ENCODE measurements at places on chromosomes 1 and 21.

- DNase-seq: no peak
Observed at GRCh38 chr1:99675292-99675691, 29.4 kb downstream of the PALMD start.

- DNase-seq: no peak
Observed at GRCh38 chr1:36159614-36160387, 3.8 kb downstream of the MAP7D1 start.

DNA sequence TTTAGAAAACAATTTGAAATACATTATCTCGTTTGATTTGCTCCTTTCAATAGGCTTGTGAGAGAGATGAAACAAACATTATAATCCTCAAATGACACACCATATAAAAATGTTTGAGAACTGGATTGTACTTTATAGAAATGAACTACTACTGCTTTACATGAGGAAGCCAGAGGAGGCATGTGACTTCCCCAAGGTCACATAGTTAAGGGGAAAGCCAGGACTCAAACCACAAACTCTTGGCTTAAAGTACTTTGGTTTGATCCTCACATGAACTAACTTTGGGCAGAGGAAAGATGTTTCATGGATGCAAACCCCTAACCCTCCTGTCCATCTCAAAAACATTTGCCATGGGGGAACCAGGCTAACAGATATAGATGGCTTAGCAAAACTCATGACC, 4.7 kb downstream of the ARHGEF11 start:
- DNase-seq: no peak

DNA sequence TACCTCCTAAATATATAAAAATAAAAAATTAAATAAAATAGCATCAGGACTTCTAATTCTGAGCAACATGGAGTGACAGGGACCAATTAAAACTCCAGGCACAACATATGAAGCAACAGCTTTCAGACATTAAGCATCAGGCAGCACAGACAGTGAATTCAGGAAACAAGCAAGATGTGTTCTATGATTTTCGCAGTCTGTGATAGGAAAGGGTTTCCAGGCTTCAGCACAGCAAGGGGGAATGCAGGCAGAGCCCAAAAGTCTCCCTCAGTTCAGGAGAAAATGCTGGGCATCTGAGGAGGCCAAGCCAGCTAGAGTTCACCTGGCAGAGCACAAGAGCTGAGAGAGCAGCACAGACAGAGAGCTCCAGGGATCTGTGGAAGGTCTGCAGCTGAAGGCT, 22.2 kb upstream of the CTTNBP2NL start:
- DNase-seq: no peak

GRCh38 chr1:233700338-233700737, 86.4 kb downstream of the KCNK1 start:
- DNase-seq: peak; percentile 99

GRCh38 chr1:213291526-213291925, 240.5 kb downstream of the RPS6KC1 start:
- no peak for DNase-seq

DNA sequence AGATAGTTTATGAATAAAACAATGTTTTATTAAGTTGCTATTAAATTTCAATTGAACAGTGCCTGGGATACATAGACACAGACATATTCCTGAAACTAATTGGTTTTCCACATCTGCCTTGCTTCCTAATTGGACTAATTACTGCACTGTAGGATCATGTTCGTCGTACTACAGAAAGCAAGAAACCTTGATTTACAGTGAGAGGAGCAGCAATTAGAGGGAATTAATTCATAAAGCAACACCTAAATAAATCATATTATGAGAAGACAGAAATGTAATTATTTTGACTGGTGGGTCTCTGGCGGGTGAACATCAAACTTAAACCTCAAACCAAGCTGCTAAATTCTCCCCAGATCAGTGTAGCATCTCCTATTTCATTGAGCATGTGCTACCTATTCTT, 124.6 kb upstream of the CAMK1G start:
- no peak for DNase-seq

GRCh38 chr1:151478923-151479322, 19.6 kb upstream of the POGZ start:
- DNase-seq: no peak

- no peak for DNase-seq
Observed at GRCh38 chr1:201109651-201110050, 2.6 kb downstream of the CACNA1S start.

DNA sequence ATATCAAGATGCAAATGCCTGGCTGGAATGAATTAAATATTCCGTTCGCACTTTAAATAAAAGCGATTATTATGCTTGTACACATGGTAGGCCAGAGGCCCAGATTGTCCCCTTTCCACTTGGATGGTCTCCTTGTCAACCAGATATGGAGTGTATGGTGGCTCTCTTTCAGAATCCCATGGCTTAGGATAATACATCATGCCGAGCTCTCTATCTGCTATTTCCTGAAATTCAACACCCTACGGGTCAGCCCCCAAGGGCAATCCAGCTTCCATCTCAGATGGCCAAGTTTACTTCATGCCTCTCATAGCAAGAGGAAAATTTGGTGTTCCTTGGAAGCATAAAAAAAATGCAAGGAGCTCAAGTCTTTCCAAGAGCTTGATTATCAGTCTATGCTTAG, 25.4 kb upstream of the FMO1 start:
- no peak for DNase-seq

DNA sequence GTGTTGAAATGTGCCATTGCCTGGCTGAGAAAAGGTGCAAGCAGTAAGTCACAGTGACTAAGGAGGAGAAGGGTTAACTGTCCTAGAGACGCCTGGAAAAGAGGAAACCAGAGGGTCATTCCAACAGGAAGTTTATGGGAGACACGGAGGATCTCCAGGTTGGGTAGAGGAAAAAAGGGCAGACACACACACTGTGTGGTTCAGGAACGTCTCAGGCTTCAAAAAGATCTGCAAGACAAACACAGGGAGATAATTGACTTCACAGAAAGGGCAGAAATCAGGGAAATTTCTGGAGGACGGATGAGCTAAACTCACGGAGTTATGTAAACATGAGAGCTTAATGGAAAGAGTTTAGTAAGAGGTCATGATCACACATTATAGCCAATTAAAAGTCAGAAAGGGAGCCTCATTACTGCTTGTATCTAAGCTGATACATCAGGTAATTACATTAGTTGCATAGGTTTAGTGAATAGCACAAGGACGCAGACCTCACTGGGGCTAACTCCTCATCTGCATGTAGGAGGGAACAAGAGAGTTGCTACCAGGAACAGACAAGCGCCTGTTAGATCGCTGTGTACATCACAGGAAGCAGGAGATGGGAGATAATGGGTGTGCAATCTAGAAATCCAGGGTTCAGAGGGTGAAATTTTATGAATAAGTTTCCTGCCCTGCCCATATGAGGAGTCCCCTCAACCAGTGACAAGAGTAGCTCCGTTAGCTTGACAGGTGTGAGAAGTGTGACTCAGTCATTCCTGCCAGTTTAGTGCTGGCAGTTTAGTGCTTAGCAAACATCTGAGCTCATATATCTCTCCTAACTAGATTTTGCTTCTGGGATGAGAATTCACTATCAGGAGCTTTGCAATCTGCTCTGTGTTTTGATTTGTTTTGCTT, 96.6 kb upstream of the TNR start:
- DNase-seq: no peak

GRCh38 chr1:12454406-12455391, 163.3 kb downstream of the DHRS3 start:
- DNase-seq: no peak

DNA sequence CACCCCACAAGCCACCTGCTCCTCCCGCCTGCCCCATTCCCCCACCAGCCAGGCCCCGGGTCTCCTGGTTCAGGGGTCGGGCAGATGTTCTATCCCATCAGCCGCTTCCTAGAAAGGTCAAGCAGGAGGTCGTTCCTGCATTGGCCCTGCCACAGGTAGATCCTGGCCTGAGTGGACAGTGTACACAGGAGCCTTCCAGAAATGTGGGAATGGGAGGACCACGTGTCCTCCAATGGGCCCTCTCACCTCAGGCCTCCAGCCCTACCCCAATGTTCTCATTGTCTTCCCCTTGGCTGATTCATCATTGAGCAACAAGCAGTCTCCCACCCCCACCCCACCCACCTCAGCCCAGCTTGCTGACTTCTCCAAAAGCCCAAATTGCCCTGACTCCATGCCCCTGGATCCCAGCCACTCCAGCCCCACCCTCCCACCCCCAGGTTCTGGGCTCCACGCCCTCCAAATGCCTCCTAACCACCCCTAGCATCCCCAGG, 2.1 kb downstream of the S100A16 start:
- DNase-seq: no peak

GRCh38 chr1:226369110-226369509, 38.8 kb downstream of the PARP1 start:
- no peak for DNase-seq

DNA sequence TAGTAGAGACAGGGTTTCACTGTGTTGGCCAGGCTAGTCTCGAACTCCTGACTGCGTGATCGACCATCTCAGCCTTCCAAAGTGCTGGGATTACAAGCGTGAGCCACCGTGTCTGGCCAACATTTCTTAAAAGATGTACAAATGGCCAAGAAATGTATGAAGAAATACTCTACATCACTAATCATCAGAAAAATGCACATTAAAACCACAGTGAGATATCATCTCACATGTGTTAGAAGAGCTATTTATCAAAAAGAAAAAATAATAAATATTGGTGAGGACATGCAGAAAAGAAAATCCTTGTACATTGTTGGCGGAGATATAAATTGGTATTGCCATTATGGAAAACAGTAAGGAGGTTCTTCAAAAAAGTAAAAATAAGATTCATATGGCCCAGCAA, 33.6 kb upstream of the TNFSF18 start:
- DNase-seq: no peak

GRCh38 chr1:218164111-218164929, 120.8 kb upstream of the RRP15 start:
- no peak for DNase-seq

DNA sequence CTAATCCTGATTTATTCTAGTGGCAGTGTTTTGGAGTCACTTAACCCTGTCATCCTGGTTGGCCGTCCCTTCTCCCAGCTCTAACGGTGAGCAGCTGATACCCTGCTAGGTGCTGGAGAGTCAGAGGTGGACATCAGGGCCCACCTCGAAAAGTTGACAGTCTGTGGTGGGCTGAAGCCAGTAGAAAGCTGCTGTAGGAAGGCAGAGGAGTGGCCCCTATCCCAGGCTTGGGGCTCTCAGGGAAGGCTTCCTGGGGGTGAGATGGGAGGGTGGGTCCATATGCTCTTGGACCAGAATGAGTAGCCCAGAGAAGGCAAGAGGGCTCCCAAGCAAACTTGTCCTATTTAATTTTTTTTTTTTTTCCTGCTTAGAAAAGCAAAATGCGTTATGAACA, 475 bp upstream of the RPL5 start:
- no peak for DNase-seq

GRCh38 chr1:203252678-203253077, 23.2 kb upstream of the CHIT1 start:
- DNase-seq: no peak

GRCh38 chr1:77290576-77290975, 8.8 kb downstream of the AK5 start:
- DNase-seq: no peak

DNA sequence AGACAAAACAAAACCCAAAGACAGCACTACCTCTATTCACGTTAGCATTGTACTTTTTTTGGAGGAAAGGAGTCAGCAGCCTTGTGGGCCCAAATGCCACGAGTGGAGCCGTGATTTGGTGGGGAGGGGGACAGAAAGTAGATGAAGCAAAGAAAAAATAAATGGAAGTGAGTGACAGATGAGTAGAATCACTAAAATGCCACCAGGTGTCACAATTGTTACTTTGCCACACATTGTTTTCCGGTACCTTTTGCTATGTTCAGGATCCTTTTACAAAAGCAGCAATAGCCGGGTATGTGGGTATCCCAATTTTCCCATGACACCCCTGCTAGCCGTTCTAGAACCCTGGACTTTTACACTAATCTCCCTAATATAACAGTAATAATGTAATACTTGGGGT, 85.0 kb upstream of the AK4 start:
- DNase-seq: no peak

GRCh38 chr21:41168391-41169257, 664 bp downstream of the BACE2 start:
- no peak for DNase-seq

DNA sequence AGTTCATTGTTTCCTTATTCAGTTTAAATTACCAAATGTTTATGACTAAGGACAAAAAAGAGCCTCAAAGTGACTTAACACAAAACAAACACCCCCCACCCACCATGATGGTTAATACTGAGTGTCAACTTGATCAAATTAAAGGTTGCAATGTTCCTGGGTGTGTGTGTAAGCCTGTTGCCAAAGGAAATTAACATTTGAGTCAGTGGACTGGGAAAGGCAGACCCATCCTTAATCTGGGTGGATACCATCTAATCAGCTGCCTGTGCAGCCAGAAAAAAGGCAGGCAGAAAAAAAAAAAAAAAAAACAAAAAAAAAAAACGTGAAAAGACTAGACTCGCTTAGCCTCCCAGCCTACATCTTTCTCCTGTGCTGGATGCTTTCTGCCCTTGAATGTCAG, 543.4 kb downstream of the NEGR1 start:
- peak; percentile 15 for DNase-seq

DNA sequence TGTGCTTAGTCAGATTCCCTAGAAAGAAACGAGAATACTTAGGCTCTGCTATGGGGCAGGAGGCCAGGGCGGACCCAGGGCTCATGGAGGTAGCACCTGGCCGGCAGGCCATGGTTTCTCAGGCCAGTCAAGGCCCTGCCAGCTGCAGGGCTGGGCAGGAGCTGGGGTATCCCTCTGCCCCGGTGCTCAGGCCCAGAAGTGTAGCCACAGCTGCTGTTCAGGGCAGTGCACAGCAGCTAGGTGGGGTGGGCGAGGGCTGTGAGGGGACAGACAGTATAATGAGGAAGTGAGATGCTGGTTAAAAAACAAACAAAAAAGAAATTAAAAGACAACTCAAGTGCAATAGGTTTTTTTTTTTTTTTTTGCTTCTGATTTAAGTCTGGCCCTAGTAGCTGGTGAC, 34.0 kb upstream of the EDN2 start:
- DNase-seq: no peak

GRCh38 chr1:194908643-194909042, 1699.6 kb downstream of the KCNT2 start:
- DNase-seq: no peak

DNA sequence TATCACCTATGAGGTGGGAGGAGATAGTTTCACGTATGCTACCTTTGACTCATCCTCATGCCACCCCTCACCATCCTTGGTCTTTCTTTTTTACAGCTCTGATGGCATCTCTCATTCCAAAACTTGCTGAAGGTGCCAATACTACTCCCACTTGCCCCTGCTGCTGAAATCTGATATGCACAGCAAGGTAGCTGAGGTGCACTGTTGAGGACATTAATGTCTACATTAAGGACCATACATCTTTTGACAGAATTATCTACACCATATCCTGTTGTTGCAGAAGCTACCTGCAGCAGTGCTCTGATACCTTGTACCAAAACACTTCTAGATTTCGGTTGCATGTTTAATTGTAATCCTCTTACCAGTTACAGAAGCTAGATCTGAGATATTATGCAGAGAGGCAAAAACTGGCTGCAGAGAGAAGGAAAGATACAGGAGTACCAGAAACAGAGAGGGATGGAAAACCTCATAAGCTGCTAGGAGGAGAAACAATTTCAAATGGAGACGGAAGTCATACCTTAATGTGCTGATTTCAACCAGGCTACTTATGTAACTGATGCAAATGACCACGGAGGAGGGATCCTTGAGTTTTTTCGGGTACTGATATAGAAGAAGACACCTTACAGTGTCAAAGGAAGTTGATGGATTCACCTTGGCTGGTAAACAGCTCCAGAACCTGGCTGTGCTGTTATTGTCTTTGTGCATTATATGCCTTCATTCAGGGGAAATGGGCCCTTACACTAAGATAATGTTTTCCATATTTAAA, 19.3 kb upstream of the PTPRC start:
- no peak for DNase-seq

All from NCI-H2081 treated with DMSO at 0.1 percent for 48 hours (cell line).